Activated naive CD4-positive, alpha-beta T cell (primary cell): ENCODE measurements at places on chromosomes 2 and 18.
A peak's percentile ranks its signal among the peaks of the same experiment; 100 is the strongest.

GRCh38 chr2:219384083-219384713 is 3.5 kb downstream of the DNPEP start:
- DNase-seq: no peak

- DNase-seq: no peak
These were observed 86.6 kb upstream of the EPC2 start for GRCh38 chr2:148557844-148558436.

DNA sequence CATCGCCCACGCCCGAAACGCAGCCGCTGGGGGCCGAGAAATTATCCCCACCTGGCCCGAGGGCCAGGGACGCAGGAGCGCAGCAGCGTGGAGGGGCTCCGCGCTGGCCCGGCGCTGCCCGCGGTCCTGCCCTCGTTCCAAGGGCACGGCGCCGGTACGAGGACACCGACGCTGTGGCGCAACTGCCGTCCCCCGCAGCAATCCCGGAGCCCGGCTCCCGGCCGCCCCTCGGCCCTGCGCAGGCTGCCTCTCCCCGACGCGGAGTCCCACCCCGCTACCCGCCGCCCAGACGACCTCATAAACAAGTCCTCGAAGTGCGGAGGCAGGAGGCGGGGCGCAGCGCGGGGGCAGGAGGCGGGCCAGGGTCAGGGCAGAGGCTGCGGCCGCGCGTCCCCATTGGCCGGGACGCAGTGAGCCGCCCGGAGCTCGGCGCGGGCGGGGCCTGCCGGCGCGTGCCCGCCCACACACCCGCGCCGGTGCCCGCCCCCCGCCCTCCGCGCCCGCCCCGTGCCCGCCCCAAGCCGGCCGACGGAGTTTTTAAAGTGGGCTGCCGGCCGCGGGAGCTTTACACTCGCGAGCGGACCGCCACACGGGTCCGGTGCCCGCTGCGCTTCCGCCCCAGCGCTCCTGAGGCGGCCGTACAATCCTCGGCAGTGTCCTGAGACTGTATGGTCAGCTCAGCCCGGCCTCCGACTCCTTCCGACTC is at the start of gene EPAS1:
Gene EPAS1 (plus strand): TSS at position 568 of the 706 bp plus-strand sequence. CDS start 505 bp downstream, outside the sequence.
- DNase-seq: peak; percentile 68

- DNase-seq: no peak
These were observed 57.8 kb downstream of the ACAA2 start for GRCh38 chr18:49755489-49755888.

DNA sequence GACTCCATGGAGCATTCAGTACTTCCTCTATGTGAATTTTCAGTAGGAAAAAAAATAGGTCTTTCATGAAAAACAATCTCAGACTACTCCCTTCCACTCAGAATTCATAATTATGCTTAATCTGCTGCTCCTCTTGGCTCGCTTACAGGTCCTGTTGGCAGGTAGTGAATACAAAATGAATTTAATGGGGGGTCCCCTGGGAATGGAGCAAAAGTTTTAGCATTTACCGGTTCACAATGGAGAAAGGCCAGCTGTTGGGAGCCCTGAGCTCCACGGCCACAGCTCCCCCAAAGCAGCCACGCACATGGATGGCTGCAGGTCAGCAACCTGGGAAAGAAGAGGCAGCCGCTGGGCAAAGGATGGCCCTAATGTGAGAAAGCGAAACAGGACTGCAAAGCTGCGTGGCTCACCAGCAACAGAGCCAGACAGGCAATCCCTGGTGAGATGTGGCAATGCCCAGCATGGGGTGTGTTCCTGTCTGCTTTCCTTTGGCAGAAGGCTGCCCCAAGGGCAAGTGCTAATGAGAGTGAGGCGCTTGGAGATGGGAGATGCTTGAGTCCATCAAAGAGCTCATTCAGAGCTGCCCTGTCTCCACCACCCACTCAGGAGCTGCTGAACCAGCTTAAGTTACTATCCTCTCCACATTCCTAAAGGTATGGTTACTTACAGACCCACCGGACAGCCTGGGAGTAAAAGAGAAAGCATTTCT is 447.4 kb downstream of the EPHA4 start:
- no peak for DNase-seq

GRCh38 chr2:85531589-85531988 is 7.4 kb upstream of the MAT2A start:
- no peak for DNase-seq

DNA sequence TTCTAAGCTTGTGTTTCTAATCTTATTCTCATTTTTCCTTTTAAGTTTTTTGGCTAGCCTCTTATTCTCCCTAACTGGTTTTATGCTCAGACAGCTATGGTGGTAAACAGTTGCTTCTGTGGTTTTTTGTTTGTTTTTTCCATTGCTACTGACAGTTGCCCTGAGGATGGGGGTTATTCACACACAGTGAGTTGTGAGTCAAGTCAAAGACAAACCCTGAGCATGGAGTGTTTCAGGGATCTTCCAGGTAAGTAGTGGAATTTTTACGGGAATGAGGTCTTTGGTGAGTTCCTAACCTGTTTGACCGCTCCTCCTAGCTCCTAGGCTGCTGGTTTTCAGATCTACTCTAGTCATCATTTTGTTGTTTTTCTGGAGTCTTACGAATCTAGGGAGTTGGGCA is 162.8 kb downstream of the ZNF407 start:
- no peak for DNase-seq
